ENCODE measurements at places on chromosomes 2 and 18. TPM values are rescaled to one million over a fixed set of nuclear protein-coding genes. Genes with fewer than 3 reads are reported as not detected.
A peak's percentile ranks its signal among the peaks of the same experiment; 100 is the strongest.

The MOGAT1 gene
- 0.24 TPM for total RNA-seq

The GPR75 gene
- total RNA-seq: 1.1 TPM

The FAM168B gene
- 63.1 TPM for total RNA-seq

The SERPINB10 gene
- total RNA-seq: 0.60 TPM

The TDRD15 gene
- not detected for total RNA-seq

GRCh38 chr2:174771631-174772471 lies 7.6 kb upstream of the CHRNA1 start:
- DNase-seq: peak; percentile 90

- DNase-seq: peak; percentile 13
These were observed 39.2 kb downstream of the UNC50 start for GRCh38 chr2:98647636-98648035.

DNA sequence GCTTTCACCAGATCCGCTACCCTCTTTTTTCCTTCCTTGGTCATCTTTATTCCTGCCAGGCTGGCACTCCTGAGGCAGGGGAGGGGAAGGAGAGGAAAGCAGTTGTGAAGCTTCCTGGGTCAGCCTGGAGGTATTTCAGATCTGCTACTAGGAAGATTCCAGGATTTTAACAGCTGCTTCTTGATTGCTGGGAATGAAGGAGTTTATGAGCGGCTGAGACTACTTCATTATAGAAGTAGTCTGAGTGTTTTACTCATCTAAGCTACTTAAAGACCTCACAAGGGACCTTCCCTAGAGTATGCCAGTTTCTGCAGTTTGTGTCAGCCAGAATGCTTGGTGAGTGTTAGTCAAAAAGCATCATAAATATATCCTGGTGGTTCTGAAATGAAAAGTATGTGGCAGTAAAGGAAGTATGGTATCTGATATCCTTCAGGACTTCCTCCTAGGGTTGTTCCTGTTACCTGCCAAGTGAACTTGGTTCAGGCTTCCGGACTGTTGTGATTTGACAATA lies 1.9 kb downstream of the TANC1 start:
- peak; percentile 54 for DNase-seq

DNA sequence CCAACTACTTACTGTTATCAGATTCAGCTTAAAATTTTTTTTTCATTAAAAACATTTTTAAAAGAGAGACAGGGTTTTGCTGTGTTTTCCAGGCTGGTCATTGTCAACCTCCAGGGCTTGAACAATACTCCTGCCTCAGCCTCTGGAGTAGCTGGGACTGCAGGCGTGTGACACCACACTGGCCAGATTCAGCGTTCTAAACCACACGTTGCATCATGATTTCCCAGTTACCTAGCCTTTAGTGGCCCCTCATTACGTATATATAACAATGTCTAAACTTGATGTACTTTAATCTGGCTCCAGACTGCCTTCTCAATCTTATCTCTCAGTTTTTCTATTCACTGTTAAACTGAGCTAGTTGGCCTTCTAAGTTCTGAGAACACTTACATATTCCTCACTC lies 89.6 kb downstream of the COMMD1 start:
- no peak for DNase-seq

DNA sequence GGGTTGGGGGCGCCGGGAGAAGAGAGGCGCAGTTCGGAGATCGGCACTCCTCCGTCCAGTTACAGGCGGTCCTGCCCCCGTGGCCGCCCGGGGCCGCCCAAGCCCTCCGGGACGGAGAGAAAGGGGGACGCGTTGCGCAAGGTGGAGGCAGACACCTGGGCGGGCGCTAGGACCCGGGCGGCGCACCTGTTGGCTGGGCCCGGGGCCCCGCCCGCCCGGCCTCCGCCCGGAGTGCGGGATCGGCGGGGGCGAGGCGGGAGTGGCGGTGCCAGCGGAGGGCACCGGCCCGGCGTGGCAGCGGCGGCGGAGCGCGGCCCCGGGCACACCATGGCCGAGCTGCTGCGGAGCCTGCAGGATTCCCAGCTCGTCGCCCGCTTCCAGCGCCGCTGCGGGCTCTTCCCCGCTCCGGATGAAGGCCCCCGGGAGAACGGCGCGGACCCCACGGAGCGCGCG lies at the start of gene SGPP2:
Gene SGPP2 (plus strand): TSS at position 268 of the 453 bp plus-strand sequence. CDS start 60 bp downstream, at position 328.
- no peak for DNase-seq

- peak; percentile 78 for DNase-seq
These were observed 11.5 kb downstream of the ITGA6 start for GRCh38 chr2:172438741-172439508.

DNA sequence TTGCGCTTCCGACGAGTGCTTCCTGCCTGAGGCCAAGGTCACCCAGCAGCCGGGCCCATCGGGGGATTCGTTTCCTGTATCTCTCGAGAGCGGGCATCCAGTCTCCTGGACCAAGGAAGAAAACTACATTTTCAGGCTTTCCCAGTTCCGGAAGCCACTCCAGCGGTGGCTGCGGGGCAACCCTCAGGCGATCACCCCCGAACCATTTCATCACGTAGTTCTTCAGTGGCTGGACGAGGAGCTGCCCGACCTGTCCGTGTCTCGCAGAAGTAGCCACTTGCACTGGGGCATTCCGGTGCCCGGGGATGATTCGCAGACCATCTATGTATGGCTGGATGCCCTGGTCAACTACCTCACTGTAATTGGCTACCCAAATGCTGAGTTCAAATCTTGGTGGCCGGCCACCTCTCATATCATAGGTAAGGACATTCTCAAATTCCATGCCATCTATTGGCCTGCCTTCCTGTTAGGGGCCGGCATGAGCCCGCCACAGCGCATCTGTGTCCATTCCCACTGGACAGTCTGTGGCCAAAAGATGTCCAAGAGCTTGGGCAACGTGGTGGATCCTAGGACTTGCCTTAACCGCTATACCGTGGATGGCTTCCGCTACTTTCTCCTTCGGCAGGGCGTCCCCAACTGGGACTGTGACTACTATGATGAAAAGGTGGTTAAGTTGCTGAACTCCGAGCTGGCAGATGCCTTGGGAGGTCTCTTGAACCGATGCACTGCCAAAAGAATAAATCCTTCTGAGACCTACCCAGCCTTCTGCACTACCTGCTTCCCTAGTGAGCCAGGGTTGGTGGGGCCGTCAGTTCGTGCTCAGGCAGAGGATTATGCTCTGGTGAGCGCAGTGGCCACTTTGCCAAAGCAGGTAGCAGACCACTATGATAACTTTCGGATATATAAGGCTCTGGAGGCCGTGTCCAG lies 1.0 kb downstream of the MARS2 start:
- DNase-seq: peak; percentile 32

- no peak for DNase-seq
These were observed 29.1 kb downstream of the ZEB2 start for GRCh38 chr2:144490857-144491256.

DNA sequence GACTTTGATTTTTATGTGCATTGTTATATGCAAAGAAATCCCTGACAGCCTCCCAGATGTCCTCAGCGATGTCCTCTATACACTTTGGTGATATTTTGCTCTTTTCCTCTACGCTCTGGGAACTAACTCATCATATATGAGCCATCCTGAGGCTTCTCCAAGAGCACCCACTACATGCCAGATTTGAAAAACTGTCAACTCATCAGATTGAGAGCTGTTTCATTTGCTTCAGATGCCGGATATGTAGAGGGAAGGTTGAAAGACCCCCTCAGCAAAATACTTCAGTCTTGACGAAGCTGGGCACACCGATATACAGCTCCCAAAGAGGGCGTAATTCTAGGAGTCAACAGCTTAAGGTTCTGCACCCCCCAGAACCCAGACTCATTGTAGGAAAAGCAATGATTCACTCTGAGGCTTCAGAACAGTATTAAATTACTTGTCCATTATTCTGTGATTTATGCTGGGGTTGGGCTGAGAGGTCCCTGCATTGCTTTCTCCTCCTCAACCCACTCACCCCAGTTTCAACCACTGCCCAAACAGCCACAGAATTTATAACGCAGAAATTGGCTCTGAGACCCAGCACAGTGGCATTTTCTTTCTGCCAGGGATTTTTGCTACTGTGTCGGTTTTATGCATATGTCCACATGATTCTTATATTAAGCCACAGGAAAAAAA lies 341.8 kb downstream of the ALK start:
- no peak for DNase-seq

DNA sequence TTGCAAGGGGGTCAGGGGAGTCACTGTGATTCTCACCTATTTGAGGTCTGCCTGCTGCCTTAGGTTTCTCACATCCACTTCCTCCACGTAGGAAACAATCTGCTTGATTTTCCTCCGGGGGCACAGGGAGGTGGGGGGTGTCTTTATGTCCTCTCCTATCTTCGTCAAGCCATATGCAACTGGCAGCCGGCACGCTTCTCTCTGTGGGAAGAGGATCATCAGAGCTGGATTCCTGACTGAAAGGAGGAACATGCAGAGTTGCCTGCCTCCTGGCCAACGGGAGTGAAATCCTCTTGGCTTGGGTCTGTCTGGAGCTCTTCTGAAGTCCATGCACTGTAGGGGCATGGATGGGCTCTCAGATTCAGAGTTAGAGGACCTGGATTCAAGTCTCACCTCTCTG lies 43.1 kb upstream of the ACVR1 start:
- no peak for DNase-seq

Measured in RPMI7951 (cell line).